Stimulated activated CD8-positive, alpha-beta memory T cell treated with anti-CD3 and anti-CD28 coated beads, Interleukin-12 subunit alpha, Interleukin-12 subunit beta, amount 100 ng/mL, for 1 hour (primary cell): ENCODE measurements at places on chromosomes 3 and 15.

- DNase-seq, result no peak
Observed at GRCh38 chr3:116643001-116643400, 66.6 kb upstream of the TUSC7 start.

- no peak for DNase-seq
Observed at GRCh38 chr15:57385923-57386390, 9.7 kb downstream of the CGNL1 start.

- no peak for DNase-seq
Observed at GRCh38 chr15:36893276-36893675, 207.1 kb downstream of the MEIS2 start.

DNA sequence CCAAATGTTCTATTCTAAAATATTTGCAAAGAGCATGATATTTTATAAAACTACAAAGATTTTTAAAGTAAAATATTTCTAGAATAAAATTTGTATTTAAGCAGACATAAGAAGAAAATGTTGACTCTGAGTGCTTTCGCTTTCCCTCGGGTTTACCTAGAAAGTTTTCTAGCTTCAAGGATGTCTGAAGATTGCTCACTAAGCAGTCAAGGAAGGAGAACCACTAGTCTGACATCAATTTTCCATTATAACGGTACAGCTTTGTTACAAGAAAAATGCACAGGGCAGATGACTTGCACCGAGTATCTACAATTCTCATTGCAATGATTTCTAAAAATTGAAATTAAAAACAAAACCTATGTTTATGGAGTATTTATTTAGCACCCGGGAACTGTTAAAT, 14.2 kb downstream of the GPR15 start:
- no peak for DNase-seq

GRCh38 chr3:58683466-58683865, 16.9 kb upstream of the FAM3D start:
- no peak for DNase-seq

DNA sequence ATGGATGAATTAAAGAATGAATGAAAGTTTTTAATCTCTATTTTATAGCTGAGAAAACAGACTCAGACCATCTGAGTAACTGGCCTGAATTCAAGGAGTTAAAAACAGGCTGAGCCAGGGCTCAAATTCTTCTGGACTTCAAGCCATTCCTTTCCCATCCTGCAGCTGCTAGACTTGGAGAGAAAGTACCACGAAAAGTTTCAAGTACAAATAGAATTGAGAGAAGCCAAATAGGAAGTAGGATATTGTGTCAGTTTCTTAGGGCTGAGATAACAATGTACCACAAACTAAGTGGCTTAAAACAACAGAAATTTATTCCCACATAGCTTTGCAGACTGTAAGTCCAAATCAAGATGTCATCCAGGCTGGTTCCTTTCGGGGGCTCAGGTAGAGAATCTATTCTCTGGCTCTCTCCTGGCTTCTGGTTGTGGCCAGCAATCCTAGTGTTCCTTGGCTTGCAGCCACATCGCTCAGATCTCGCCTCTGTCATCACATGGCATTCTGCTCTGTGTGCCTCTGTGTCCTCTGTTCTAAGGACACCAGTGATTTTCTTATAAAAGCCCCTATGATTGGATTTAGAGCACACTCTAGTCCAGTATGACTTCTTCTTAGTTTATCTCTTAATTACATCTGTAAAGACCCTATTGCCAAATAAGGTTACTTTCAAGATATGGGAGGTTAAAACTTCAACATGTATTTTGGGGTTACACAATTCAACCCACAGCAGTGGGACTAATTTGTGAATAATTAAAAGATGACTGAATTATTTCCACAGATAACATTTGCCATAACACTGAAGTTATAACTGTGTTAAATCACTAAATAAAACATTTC, 25.7 kb upstream of the GOLIM4 start:
- DNase-seq, result no peak

GRCh38 chr3:50139308-50139707, 15.8 kb upstream of the SEMA3F start:
- no peak for DNase-seq

GRCh38 chr3:73508330-73508954, 116.3 kb downstream of the PDZRN3 start:
- no peak for DNase-seq

GRCh38 chr15:68510558-68510957, 68.2 kb upstream of the CORO2B start:
- no peak for DNase-seq

DNA sequence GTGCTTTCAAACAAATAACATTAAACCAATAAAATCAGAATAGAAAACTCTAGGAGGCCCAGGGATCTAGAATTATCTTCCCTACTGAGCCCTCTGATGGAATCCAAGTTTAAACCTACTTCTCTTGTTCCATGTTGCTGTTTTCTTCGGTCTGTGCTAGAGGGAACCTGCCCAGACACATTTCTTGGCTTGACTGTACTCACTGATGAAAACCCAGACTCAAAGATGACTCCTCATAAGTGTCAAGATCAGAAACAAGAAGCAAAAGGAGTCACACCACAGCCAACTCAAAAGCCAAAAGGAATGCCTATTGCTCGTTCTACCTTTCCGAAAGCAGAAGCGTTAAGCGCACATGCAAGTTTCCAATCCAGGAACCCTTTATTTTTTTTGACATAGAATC, 31.6 kb downstream of the SCAP start:
- DNase-seq, result no peak

DNA sequence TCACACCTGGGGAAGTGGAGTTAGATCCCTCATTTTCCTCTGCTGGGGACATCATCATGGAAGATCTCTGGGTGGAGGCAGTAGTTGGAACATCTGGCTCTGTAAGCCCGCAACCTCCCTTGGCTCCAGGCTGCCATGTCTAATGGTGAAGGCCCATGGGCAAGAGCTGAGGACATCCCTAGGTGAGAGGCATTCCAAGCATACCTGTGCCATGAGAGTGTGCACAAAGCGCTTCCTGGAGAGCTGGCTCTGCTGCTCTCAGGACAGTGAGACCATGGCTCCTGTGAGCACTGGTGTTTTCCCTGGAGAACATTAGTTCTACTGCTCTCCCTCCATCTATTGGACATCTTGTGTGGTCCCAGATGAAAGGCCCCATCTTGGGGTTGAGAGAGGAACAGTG, 7.7 kb downstream of the MAPKAPK3 start:
- DNase-seq, result no peak

DNA sequence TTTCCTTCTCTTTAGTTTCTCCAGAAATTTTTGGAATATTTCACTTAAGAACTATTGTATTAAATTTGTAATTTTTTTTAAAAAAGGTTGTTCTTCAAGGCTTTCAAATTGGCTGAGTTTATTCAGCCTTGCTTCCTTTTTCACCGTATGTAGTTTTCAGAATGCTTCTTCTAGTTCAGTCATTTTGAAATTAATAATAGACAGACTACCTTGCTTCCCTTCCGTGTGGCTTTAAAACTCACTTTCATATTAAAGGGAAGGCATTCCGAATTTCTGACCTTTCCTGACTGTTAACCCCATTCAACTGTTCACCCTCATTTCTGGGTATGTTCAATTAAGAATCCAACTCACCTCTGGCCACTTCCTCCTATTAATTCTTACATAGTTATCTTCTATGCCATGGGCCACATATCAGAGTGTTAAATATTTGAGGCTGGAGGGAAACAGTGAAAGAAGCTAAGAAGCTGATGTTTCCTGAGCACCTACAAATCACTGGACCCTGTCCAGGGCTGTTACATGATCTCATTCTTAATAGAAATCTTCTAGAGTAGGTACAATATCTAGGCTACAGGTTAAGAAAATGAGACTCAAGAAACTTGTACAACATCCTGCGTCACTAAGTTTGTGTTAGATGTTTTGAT, 237.5 kb downstream of the P3H2 start:
- DNase-seq, result no peak

GRCh38 chr3:52167240-52167639, 13.0 kb upstream of the POC1A start:
- DNase-seq, result no peak

- no peak for DNase-seq
Observed at GRCh38 chr3:99536555-99537314, 101.7 kb upstream of the COL8A1 start.

GRCh38 chr3:23797491-23797890, 8.3 kb upstream of the UBE2E1 start:
- no peak for DNase-seq

DNA sequence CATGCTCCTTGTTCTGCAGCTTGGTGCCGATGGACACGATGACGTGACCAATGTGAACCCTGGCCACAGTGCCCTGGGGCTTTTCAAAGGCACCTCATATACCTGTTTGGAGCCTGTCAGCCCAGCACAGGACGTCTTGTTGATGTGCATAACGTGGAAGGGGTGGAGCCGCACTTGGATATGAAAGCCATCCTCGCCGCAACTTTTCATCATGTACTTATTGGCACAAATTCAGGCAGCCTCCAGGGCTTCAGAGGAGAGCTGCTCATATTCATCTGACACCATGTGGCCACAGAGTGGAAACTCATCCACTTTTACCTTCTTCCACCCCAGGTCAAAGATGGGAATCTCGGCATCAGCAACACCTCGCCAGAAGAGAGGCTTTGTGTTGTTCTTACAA, 24.7 kb downstream of the POPDC2 start:
- DNase-seq, result no peak

DNA sequence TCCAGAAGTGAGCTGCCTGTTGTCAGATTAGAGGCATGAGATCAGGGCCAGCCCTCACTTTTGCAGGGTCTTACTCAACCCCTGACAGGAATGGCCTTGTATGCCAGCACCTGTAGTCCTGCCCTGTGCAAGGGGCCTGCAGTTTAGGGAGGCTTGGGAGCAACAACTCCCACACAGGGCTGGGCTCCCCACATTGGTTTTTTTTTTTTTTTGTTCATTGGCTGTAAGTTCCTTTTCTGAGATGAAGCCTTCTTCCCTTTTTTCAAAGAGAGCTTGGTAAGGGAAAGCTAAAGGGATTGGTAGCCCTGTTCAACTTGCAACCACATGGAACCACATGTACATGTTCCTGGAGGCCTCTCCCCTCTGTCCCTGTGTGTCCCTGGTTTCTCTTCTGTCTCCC, 46.4 kb downstream of the TNFAIP8L3 start:
- no peak for DNase-seq

DNA sequence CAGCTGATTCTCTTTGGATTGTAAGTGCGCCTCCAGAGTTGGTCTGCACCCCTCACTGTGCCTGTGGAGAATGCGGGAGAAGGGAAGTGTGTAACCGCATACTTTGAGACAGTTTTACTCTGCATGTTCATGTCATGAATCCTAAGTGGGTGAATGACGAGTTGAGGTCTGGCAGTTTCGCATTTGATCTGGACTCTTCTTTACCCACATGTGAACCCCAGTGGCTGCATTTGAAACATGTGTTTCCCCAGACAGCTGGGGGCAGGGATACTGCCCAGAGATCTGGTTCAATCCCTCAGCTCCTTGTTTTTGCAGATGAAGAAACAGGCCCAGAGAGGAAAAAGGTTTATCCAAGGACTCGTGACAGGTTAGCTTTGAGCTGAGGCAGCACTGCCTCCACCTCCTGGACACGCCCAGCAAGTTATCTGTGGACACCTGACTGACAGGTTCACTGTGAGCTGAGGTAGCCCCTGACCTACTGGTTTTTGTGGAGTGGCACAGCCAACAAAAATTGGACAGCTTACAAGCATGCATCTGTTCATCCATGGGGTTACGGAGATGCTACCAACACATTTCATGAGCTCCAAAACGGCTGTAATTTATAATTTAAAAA, 207.3 kb downstream of the XXYLT1 start:
- DNase-seq, result no peak

DNA sequence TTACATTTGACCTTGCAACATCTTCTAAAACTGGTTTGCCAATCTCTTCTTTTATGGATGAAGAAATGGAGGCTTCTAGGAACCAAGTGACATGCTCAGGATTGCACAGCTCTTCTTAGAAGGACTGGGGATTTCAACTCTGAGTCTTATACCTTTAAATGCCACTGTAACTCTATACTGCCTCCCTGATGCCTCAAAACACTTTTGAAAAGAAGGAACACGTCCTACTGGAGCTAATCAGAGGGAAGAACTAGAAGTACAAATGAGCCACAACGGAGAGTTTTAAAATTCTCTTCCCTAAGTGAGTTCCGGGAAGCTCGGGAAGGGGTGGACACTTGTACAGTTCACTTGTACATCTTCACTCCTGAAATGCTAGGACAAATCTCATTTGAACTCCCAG, 949 bp upstream of the MITF start:
- no peak for DNase-seq

DNA sequence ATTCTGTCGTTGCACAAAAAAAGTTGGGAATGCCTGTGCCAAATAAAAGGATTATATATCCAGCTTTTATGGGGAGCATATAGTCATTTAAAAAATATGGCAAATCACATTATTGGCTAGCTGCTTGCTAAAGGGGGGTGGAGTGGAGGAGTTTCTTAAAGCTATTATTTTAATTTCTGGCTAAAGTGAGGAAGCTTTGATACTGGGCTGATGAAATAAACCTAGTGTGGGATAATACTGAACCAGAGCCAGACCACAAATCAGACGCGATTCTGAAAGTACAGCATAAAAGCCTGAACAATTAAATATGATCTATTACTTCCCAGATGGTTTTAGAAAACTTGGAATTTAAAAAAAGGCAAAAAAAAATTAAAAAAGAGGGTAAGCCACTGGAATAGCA, 14.4 kb downstream of the POLR2M start:
- DNase-seq, result no peak

- DNase-seq, result no peak
Observed at GRCh38 chr3:87501076-87501475, 224.7 kb upstream of the POU1F1 start.

DNA sequence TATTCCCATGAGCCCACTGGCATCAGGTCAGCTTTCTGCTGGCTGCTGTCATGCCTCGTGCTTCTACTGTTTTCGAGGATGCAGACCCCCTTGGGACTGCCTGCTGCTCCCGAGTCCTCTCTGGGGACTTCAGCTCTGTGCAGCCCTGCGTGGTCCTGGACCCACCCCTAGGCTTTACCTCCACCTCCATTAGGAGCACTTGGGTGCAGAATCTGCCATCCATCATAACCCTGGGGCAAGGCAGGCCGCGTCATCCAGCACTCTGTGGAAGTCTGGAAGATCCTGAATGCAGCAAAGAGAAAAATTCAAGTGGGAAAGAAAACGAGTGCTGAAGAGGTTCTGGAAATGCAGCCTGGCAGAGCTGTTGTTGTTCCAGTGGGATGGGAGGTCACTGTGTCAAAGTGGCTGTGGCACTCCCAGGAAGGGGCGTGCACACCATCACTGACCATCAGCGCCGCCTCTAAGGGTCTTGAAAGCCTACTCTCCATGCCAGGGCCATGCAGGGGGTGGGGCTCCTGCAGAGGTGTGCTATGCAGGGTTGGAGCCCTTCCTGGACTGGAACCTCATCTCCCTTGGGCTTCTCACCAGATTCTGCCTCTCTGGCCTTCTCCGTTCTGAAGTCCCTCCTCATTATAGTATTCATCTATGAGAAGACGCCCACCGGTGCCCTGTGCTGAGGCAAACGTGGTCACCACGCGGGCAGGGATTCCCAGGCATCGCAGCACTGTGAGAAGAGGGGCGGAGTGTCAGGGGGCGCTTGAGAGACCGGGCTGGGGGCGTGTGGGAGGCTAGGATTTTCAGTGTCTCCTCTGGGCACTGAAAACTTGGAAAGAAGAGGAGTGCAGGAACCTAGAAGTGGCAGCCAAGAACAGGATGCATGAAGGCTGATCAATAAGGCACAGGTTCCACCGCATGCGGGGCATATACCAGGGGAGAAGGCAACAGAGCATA, 12.5 kb downstream of the EPB42 start:
- DNase-seq, result no peak

GRCh38 chr15:31024330-31024729, 32.9 kb upstream of the MTMR10 start:
- DNase-seq, result no peak

- no peak for DNase-seq
Observed at GRCh38 chr3:138381950-138382715, 33.8 kb downstream of the MRAS start.
